ENCODE measurements at places on chromosomes 4 and X.

DNA sequence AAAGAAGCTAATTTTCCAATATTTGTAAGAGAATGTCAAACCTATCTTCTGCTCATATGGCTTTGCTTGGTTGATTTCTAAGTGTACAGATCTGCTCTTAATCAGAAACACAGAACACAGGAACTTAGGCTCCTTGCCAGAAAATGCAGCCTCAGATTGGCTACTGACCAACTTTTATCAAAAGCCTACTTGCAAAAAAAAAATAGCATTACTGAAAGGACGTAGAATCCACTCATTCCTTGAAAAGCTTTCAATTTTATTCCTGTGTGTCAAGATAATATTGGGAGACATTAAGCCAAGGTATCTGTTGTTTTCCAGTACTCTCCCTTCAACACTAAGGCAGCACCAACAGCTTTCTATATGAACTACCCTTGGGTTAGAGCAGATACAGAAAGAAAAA is 127.6 kb upstream of the INTU start:
- DNase-seq: peak; percentile 53

- DNase-seq: peak; percentile 93
These were observed 35.9 kb downstream of the GYPA start for GRCh38 chr4:144104509-144105130.

DNA sequence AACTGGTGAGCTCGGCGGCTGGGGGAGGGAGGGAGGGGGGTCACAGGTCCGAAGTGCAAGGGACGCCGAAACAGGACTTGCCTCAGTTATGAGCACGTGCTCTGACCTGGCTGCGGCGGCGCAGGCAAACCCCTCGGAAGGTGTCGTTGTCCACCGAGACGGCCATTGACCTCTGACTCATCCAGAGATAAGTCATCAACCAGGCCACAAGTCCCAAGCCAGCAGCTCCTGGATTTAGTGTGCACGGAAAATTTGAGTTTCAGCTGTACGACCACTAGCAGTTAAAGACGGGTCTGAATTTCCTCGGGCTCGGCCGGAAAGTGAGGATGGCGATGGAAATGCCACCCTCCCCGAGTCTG is 674 bp downstream of the SH3D19 start:
- DNase-seq: no peak

- no peak for DNase-seq
These were observed 482.4 kb downstream of the NAF1 start for GRCh38 chr4:162684371-162684700.

- no peak for DNase-seq
These were observed 22.2 kb upstream of the PPP2R2C start for GRCh38 chr4:6494431-6495295.

DNA sequence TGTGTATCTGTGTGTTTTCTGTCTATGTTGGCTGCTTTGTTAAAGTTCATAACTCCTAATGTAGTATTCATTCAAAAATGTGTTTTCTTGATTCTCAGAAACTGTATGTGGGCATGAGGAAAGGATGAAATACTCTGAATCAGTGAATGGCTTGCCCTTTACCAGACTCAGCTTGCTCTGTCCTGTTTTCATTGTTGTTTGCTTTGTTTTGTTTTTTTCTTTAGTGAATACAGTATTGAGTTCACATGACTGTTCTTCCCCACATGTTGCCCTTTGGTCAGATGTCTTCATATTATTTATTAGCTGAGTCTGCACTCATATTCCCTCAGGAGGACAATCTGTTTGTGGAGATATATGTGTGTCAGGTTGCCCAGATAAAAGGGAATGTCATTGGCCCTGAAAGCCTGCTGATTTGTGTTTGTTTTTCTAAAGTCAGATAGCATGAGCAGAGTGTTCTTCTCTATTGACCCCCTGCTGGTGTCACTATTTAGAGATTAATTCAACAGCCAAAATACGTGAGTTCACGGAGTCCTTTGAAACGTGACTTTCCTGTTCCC is 1184.4 kb downstream of the RPA4 start:
- DNase-seq: no peak

GRCh38 chr4:106284227-106284626 is 31.8 kb downstream of the TBCK start:
- no peak for DNase-seq

DNA sequence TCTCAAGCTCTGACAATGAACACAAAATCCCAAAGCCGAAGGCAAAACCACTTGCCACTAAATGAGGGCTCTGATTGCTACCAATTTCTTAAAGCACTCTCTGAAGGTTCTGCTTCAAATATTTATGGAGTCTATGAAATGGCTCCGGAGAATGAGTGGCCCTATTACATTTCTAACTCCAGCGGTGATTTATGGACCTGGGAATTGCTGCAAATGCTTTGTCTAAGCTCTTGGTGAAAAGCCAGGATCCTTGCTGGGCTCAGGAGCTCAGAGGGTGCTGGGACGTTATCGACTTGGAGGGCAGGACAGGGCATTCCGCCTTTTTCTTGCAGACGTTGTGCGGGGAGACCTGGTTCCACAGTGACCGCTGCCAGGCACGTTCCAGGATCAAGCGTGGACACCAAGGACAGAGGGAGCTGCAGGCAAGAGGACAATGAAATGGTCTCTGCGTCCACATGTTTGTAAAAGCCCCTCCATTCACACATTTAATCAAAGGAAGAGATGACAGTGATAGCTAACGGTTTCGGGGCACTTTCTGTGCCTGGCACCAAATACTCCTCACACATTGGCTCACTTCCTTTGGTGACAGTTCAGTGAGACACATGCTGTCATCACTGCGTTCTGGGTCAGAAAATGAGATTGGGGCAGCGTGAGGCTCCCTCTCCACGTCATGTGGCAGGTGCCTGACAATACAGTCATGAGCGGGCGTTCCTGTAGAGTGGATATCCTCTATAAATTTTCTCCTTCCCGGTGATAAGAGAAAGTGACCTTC is 58.8 kb downstream of the C4orf50 start:
- DNase-seq: no peak

DNA sequence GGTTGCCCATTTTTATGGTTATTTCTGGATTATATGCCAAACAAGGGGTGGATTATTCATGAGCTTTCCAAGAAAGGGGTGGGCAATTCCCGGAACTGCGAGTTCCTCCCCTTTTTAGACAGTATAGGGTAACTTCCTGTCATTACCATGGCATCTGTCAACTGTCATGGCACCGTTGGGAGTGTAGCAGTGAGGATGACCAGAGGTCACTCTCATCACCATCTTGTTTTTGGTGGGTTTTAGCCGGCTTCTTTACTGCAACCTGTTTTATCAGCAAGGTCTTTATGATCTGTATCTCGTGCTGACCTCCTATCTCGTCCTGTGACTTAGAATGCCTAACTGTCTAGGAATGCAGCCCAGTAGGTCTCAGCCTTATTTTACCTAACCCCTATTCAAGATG is 57.6 kb downstream of the SH3KBP1 start:
- peak; percentile 79 for DNase-seq

DNA sequence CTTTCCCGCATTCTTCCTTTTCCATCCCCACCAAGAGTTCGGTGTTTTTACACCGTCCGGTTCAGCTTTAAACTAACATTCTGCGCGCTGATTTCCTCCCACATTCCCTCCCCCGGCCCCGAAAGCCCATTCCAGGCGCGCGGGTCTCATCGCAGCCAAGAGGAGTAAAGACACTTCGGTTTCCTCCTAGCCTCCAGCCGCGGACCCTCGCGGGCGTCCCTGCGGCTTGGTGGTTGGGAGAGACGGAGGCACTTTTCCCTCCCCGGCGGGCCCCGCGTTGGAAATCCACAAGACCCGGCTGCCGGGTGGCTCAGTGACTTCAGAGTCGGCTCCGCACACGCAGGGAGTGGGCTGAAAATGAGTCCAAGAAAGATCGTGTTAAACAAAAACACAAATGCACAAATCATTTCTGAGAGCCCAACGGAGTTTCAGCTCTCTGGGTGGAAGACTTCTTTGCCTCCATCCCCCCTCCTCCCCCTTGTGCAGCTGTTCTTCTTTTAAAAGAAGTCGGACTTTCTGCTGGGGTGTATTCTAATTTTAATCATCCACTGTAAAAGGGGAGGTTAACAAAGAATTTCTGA is 2.0 kb upstream of the ARX start:
- DNase-seq: no peak

DNA sequence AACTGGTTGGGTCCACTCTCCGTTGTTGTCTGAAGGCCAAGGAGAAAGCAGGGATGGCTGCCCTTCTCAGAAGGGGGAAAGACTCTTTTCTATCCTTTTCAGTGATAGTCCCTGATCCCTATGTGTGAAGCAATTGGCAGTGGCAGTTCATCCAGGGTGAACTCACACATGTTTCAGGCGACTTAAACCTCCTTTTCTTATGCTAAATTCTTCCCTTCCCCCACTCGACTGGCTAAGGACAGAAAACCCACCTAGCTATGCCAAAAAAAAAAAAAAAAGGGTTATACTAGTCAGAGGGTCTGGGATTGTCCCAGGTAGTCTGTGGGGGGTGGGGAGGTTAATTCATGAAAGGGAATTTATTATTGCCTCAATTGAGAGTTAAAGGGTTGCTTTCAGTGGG is 12.2 kb upstream of the ZNF280C start:
- no peak for DNase-seq

GRCh38 chr4:184386271-184386781 is 88.0 kb downstream of the IRF2 start:
- peak; percentile 95 for DNase-seq

- DNase-seq: no peak
These were observed 25.4 kb upstream of the AFAP1 start for GRCh38 chr4:7964890-7965662.

GRCh38 chrX:14228611-14229010 is 198.9 kb upstream of the GEMIN8 start:
- no peak for DNase-seq

Data from hematopoietic multipotent progenitor cell treated with erythropoietin and hydrocortisone succinate and interleukin-3 and kit ligand, for 8 days (in vitro differentiated cells).